ENCODE measurements at places on chromosomes 4 and X. TPM values are rescaled to one million over a fixed set of nuclear protein-coding genes. Genes with fewer than 3 reads are reported as not detected.

Gene REELD1
- total RNA-seq: not detected

Gene CHRDL1
- not detected for total RNA-seq

Gene MAMLD1
- 1.5 TPM for total RNA-seq

Gene NWD2
- total RNA-seq: not detected

Gene WDR1
- 385 TPM for total RNA-seq

Gene C4orf54
- 0.06 TPM for total RNA-seq

Gene RADX
- 0.65 TPM for total RNA-seq

Gene RPL36A
- total RNA-seq: 499 TPM

Gene TBX22
- total RNA-seq: not detected
